ENCODE measurements at places on chromosomes 5 and 9.

GRCh38 chr5:67206461-67206860 is 9.9 kb upstream of the CD180 start:
- no peak for DNase-seq

DNA sequence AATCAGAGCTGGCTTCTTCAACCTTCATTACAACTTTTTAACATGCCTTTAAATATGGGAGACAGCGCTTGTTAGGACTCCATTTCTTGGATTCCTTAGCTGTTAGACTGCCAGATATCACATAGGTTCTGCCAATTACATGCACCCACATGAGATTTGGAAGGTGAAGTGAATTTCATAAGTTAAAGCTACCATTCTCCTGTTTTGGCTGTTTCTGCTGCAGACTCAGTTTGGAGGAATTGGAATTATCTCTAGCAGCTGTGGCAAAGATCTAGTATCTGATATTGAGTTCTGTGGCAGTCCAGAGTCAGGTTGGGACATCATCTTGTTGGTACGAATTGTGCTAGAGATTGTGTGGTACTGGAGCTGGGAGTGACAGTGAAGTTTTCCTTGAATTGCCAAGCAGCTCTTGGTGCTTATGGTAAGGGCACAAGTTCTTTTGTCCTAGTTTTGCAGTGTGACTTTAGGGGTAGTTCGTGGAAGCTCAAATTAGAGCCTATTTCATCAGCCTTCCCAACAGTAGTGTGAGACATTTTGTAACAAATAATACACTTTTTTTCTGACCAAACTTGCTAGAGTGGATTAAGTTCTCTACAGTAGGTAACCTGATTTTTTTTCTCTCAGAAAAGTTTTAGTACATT is 9.1 kb upstream of the PJA2 start:
- no peak for DNase-seq

DNA sequence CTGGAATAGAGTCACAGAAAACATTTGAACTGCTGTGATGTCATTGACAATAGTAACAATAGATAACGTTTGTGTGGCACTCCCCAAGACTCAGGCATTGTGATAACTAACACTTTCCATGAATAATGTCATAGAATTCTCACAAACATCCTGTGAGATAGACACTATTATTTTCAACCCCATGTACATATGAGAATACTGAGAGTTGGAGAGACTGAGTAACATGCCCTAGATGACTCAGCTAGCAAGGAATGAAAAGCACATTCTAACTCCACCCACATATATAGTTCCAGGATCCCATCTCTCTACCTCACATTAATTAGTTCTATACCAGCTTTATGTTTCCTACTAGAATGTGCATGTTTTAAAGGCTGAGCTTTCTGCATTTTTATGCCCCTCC is 71.4 kb downstream of the ASTN2 start:
- DNase-seq = no peak

DNA sequence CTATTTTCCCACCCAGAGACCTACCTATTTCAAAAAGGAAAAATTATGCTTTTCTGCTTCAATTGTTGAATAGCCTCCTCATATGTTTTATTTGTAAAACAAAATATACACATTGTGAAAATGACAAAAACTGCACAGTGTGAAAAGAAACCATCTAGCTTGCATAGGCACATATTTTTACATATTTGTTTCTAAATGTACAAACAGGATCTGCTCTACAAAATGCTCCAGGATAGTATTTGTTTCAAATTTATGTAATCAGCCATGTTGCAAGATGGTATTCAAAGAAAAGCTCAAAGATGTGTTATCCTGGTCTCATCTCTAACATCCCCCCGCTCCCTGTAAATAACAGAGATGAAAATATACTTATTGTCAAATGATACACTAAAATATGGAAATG is 366.1 kb upstream of the MPDZ start:
- no peak for DNase-seq

GRCh38 chr9:97900103-97900737 is 22.1 kb downstream of the TRMO start:
- no peak for DNase-seq

DNA sequence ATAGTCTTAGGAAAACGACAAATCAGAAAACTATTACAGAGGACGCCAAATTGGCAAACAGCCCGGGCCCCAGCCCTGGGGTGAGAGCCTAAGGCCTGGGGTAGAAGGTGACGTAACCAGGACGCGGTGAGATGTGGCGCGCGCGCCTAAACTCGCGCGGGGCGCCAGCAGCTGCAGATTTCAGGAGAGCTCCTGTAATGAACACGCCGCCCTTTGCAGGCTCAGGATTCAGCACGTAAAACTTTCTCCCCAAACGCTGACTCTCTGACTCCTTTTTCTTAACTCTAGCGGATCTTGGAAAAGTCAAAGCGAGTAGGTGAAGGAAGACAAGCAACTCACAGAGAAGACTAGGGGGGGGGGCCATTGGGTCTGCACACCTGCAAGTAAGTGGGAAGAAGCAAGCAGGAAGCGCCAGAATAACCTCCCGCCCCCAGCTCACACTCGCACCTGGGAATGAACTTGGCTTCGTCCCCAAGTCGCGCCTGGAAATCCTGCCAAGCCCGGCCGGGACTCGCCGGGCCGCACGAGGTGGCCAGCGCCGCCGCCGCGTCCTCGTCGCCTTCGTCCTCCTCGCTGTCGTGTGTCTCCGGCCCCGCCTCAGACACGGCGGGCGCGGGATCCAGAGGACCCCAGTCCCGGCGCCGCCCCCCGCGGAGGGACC is 822 bp downstream of the RASEF start:
- no peak for DNase-seq

Measured in stimulated activated CD4-positive, alpha-beta T cell treated with anti-CD3 and anti-CD28 coated beads, TNF-alpha, amount 100 ng/mL, for 48 hours (primary cell).